B cell (primary cell): ENCODE measurements at places on chromosomes 2 and 18.
A peak's percentile ranks its signal among the peaks of the same experiment; 100 is the strongest.

GRCh38 chr2:108982259-108982679 lies 6.8 kb downstream of the EDAR start:
- DNase-seq: no peak

DNA sequence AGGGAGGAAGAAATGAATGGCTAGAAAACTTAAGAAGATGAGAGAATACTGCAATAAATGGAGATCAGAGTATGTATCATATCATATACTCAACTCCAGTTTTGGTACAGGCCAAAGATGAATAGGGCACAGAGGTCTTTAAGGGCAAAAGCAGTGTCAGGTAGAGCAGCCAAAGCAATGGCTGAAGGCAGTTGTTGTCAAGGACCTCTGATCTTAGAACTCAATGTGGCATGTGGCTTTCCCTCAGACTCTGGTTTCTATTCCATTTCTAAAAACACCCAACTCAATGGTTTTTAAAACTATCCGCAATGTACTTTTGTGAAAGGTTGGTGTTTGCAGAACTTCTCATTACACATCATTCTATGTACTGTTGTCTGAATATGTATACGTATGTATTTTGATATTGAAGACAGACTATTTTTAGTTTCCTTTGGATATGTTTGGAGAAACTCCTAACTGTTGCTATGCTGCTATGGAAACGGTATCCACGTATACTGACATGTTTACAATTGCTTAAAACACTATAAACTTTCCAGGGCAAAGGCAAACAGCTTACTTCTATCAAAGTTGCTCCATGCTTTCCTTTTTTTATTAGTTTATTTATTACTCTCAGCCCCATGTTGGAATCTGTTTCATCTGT lies 58.1 kb upstream of the PELI1 start:
- DNase-seq: no peak

- DNase-seq: no peak
Observed at GRCh38 chr2:208136716-208137094, 7.1 kb upstream of the CRYGC start.

- DNase-seq: no peak
Observed at GRCh38 chr18:22670914-22671313, 253.2 kb upstream of the CTAGE1 start.

DNA sequence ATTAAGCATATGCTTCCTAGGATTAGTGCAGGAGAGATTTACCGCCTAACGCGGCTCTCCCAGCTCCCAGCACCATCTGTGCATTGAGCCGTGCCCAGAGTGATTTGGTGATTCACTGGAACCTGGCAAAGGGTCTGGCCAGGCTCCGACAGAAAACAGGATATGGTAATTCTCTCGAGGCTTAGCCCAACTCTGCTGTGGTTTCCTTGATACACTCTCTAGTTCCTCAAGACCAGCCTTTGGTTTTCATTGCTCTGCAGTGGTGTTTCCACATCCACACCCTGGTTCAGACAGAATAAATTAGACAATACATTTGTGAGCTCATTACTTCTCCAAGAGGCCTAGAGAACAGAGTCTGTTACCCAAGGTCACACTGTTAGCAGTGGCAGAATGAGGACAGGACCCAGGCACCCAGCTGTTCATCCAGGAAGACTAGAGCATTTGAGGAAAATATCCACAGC lies 23.0 kb upstream of the SMAD2 start:
- DNase-seq: peak; percentile 58

DNA sequence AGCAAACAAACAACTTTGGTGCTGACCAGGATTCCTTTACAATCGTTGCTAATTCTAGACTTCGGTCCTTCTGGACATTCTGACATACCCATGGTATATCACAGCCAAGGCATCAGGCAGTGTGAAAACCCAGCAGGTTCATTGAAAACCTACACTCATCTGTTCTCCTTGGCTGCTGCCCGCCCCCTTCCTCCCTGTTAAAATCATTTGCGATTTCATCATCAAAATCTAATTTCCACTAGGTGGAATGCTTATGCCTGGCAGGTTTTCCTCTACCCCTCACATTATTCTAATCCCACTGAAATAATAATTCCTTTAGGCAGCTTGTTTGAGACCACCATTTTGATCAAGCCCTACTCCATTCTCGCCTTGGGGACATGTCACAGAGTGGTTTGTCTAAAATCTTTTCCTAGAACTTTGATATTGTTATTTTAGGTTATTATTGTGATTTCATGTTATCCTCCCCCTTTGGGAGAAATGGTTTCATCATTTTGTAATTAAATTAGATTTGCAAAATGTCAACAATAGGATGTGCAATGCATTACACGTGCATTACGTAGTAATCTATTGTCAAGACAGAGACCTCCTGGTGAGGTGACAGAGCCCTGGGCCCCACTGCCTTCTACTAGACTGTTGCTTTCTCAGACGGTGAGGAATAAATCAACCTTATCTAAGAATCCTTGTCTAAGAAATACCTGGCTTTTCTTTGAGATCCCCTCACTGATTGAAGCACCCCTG lies 31.0 kb upstream of the ASPRV1 start:
- DNase-seq: no peak

DNA sequence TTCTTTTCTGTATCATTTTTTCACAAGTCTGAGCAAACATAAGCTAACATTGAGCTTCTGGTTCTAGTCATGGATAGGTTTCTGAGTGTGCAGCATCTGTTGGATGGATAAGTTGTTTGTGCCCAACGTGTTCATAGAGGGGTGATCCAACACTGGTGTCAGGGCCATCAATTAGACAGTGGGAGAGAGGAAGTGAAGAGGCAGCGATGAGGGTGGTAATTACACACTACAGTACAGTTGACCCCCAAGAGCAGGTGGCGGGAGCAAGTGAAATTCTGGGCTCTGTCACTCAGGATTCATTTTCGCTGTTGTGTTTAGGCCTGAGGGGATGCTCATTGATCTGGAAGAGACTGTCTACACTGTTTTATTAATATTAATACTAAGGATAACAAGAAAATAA lies 180.0 kb upstream of the CXCR4 start:
- no peak for DNase-seq
